Lower leg skin (tissue), 4 donors: ENCODE measurements at places on chromosomes 11 and 22. TPM values are rescaled to one million over a fixed set of nuclear protein-coding genes. Genes with fewer than 3 reads are reported as not detected.

GRCh38 chr22:49081261-49081666, 746.4 kb downstream of the BRD1 start:
- peak; percentile 78 for DNase-seq

GRCh38 chr11:65438257-65439151, 15.9 kb downstream of the NEAT1 start:
- DNase-seq, result no peak

DNA sequence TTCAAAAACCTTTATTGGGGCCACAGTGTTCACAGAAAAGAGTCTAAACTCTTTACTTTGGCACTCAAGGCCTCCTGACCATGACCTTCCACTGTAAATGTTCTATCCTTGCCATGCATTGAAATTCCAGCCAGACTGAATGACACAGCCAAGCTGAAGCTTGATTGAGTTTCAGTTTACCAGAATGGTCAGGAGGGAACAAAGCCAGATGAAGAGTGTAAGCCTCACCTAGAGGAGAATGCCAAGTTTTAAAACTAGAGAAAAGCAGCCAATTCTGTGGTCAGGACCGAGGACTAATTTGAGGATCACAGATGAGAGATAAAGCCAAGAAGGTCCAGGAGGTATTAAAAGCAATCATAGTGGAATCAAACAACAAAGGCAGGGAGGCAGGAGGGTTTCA, 215.3 kb downstream of the KCNA4 start:
- no peak for DNase-seq

DNA sequence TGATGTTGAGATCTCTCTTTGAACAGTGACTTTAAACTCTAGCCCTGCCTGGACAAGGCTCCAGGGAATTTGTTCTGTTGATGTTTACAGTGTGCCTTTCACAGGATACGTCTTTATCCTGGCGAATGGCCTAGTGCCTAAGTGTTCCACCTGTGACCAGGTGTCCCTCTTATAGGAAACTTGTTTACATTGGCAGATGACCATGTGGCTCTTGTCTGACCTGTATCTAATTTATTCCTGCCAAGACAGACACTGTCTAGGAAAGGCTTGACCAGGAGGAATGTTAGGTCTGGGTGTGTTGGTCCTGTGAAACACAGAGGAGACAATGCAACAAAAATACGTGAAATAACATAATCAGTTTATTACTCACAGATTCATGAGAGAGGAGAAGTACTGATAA, 875.6 kb downstream of the METTL15 start:
- no peak for DNase-seq

GRCh38 chr11:92929246-92929645, 40.2 kb upstream of the MTNR1B start:
- no peak for DNase-seq

TYR gene
- total RNA-seq, result 4.2 TPM

DNA sequence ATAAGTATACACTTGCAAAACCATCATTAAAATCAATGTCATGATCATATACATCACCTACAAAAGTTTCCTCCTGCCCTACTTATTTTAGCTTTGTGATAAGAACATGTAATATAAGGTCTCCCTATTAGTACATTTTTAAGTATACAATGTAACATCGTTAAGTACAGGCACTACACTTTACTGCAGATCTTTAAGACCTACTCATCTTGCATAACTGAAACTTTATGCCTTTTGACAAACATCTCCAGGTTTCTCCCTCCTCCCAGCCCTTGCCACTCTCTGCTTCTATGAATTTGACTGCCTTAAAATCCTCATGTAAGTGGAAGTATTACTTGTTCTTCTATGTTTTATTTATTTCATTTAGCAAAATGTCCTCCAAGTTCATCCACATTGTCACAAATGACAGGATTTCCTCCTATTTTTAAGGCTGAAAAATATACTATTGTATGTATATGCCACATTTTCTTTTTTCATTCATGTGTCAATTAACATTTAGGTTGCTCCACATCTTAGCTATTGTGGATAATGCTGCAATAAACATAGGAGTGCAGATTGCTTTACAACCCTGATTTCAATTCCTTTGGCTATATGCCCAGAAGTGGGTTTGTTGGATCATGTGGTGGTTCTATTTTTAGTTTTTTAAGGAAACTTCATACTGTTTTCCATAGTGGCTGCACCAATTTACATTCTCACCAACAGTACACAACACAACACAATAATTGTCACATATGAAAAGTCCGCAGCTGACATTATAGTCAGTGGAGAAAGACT, 471.1 kb upstream of the ANO3 start:
- no peak for DNase-seq

- DNase-seq, result no peak
These were observed 30.4 kb downstream of the COMMD9 start for GRCh38 chr11:36258730-36259360.

- no peak for DNase-seq
These were observed 271.8 kb downstream of the LARGE1 start for GRCh38 chr22:33648478-33648877.

GRCh38 chr11:8867035-8867434, 44.0 kb upstream of the AKIP1 start:
- no peak for DNase-seq

DNA sequence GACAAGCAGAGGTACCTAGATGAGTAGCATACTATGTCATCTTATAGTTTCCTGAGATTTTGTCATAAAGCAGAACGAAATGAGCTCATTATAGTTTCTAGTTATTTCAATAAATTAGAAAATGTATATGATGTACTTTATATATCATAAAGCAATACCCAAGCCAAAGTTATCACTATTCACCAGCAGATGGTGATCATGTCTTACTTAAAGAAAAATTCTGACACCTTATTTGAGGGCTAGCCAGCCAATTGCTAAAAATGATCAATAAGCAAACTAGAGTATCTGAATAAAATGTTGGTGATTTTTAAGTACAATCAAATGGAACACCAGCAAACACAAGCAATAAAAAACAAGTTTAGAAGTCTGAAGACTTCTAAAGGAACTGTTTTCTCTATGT, 44.1 kb downstream of the RSF1 start:
- DNase-seq, result no peak

DNA sequence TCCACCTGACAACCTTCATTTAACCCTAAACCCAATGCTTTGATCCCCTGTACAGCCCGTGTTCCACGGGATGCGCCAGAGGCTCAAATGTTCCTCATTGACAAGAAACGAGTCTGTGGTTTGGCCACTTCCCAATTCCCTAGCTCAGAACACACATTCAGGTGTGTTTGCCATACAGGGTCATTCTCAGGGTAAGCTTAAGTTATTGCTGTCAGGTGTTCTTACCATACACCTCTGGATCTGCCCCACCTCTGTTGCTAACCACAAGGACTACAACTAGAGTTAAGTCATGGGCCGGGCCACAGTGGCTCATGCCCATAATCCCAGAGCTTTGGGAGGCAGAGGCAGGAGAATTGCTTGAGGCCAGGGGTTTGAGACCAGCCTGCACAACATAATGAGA, 45.6 kb upstream of the POLD3 start:
- DNase-seq, result peak; percentile 33

- no peak for DNase-seq
These were observed 213.4 kb upstream of the SYN3 start for GRCh38 chr22:33271390-33272161.

SNX15 gene
- 16.9 TPM for total RNA-seq
